Activated CD8-positive, alpha-beta memory T cell treated with anti-CD3 and anti-CD28 coated beads, Interleukin-2, amount 50 U/mL, for 48 hours (primary cell): ENCODE measurements at places on chromosomes 11 and 22.

DNA sequence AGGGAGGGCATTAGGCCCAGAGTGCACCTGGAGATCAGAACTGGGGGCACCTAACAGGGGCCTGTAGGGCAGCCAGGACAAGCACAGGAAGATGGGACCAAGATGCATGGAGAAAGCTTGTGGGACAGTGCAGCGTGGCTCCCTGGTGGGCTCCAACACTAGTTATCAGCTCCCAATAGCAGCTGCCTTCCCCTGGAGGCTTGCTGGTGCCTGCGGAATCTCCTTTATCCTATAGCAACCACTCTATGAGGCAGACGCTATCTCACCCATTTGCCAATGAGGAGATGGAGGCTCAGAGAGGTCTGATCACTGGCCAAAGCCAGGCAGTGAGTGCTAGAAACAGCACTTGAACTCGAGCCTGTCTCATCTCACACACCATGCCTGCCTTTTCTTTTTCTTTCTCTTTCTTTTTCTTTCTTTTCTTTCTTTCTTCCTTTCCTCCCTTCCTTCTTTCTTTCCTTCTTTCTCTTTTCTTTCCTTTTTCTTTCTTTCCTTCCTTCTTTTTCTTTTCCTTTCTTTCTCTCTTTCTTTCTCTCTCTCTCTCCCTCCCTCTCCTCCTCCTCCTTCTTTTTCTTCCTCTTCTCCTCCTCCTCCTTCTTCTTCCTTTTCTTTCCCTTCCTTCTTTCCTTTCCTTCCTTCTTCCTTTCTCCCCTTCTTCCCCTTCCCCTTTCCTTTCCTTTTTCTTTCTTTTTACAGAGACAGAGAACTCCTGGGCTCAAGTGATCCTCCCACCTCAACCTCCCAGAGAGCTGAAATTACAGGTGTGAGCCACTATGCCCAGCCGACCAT, 16.1 kb upstream of the SEC14L4 start:
- DNase-seq, result no peak

DNA sequence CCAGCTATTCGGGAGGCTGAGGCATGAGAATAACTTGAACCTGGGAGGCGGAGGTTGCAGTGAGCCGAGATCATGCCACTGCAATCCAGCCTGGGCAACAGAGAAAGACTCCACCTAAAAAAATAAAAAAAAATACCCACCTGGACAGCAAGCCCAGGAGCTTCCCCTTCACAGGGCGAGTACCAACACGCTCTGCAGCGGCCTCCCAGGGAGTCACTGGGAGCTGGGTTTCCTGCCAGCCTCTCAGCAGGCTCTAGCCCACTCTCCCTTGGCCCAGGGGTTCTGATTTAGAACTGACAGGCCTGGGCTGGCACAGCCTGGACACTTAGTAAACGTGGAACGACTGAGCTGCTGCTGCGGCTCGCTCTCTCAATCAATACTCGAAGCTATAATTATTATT, 2.0 kb upstream of the CABP7 start:
- no peak for DNase-seq

DNA sequence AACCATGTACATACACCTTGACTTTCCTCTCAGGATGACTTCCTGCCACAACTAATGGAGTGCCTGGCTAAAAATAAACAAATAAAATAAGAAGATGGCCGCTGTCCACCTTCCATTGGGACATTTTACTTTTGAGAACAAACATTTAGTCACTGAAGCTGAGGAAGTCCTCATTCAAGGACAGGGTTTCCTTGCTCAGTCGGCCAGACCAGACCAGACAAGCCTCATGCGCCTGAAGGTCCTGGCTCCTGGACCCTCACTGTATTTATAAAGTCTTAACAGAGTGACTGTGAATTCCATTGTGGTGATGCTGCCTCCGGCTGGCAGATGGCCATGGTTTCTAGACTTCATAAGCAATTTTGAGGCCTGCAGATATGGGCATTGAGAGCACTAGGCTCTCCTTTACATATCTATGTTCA, 114.5 kb downstream of the MAML2 start:
- DNase-seq, result no peak

DNA sequence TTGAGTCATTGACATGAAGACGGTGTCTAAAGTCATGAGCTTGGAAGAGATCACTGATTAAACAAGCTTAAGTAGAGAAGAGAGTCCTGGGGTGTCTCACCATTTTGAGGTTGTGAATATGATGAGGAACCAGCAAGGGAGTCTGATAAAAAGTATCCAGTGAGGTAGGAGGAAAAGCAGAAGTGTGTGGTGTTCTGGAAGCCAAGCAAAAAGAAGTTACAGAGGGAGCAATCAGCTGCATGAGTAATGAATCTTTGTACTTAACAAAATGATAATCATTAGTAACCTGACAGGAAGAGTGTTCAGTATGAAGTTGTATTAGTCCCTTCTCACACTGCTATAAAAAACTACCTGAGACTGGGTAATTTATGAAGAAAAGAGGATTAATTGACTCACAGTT, 131.3 kb downstream of the C11orf87 start:
- DNase-seq, result no peak

- no peak for DNase-seq
Measured at GRCh38 chr11:125428486-125429173, 67.4 kb downstream of the FEZ1 start.

- DNase-seq, result no peak
Measured at GRCh38 chr11:134034496-134035381, 34.1 kb upstream of the JAM3 start.

- DNase-seq, result no peak
Measured at GRCh38 chr11:122337241-122337640, 221.2 kb upstream of the BLID start.

- DNase-seq, result no peak
Measured at GRCh38 chr11:105022527-105022926, 441 bp downstream of the CASP5 start.

DNA sequence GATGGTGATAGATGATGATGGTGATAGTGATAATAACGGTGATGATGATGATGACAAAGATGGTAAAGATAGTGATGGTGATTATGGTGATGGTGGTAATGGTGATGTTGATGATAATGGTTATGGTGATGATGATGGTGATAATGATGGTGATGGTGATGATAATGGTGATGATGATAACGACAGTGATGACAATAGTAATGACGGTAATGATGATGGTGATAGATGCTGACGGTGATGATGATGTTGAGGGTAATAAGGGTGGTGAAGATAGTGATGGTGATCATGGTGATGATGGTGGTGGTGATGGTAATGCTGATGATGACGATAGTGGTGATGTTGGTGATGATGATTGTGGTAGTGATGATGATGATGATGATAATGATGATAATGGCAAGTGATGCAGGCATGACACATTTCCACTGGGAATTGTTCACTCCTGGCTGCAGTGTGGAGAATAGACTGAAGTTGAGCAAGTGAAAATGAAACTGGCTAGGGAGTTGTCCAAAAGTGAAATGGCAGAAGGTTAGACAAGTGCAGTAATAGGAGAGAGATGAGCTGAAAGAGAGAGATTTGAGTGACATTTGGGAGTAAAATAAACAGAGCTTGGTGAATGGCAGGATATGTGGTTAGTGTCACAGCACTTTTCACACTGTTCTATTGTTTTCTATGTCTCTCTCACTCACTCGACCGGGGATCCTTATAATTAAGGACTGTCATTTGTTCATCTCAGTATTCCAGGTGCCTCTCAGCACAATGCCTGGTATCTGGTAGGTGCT, 992.5 kb downstream of the OPCML start:
- DNase-seq, result no peak

- DNase-seq, result no peak
Measured at GRCh38 chr11:124788521-124788920, 11.7 kb downstream of the MSANTD2 start.

DNA sequence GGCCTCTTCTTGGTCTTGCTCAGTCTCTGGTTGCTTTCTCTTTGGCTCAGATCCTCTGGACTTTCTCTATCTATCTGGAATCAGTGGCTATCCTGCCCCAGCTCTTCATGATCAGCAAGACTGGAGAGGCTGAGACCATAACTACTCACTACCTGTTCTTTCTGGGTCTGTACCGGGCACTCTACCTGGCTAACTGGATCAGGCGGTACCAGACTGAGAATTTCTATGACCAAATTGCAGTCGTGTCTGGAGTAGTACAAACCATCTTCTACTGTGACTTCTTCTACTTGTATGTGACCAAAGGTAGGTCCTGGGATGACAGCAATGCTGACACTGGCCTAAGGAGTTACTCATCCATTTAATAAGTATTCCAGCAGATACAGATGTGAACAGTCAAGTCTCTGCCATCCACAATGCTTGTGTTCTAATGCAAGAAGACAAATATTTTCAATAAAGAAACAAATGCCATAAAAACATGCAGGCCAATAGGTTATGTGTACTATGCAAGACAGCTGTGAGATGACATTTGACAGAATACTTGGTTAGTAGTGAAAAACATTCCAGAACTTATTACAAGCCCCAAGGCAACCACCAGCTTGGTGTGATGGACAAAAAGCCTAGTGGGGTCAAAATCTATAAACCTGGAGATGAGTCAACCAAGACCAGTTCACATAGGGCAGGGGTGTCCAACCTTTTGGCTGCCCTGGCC, 13.4 kb downstream of the KDELR3 start:
- DNase-seq, result no peak

DNA sequence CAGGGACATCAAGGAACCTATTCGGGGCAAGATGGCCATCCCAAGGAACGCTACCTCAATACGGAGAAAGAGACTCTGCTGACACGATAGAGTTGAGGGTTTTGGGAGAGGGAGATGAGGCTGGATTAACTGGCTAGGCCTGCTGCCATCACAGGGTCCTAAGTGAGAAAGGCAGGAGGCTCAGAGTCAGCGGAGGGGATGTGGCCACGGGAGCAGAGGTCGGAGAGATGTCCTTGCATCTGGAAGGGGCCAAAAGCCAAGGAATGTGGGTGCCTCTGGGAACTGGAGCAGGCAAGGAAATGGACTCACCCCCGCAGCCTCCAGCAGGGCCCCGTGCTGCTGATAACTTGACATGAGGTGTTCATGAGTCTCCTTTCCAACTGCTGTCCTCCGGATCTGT, 31.0 kb upstream of the RFPL3 start:
- DNase-seq, result peak; percentile 18
